Kidney glomerular epithelial cell (primary cell): ENCODE measurements at places on chromosomes 7 and 10.

DNA sequence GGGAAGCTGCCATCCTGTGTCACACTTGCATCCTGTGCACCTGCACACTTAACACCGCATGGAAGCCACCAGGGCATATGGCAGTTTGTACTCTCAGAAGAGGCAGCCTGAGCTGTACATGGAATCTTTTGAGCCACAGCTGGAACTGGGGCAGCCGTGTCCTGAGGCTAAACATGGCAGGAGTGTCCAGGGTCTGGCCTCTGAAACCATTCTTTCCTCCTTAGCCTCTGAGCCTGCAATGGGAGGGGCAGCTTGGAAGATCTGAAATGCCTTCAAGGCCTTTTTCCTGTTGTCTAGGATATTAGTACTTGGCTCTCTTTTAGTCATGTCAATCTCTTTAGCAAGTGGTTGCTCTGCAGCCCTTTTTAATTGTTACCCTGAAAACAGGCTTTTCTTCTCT lies 16.4 kb downstream of the PLCE1 start:
- DNase-seq = no peak

DNA sequence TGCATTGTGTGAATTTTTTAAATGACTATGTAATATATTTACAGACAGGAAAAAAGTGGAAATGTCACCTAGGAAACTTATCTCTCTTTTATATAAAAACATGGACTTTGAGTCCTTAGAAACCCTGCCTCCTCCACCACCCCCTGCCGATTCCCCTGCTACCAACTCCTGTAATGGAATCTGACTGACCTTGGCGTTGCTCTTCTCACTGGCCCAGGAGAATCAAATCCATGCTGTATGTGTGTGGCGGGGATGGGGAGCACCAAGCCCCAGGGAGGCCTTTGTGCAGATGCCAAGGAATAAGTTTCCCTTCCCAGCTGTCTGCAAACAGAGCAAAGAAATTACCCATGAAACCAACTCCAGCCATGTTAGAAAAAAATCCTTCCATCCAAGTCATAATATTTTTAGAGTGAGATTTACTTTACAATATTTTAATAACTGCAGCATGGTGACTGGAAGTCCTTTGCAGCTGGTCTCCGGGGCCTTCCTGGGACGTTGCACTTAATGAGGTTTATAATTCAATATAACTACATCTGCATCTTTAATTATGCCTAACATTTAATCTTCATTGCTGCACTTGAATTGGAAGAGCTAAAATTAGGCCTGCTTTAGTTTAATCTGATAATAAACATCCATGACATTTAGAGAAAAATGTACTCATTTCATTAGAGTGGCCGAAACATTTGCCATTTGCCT lies 111.4 kb upstream of the CACUL1 start:
- no peak for DNase-seq

GRCh38 chr10:122588381-122588780 lies 27.8 kb downstream of the DMBT1 start:
- DNase-seq = no peak

DNA sequence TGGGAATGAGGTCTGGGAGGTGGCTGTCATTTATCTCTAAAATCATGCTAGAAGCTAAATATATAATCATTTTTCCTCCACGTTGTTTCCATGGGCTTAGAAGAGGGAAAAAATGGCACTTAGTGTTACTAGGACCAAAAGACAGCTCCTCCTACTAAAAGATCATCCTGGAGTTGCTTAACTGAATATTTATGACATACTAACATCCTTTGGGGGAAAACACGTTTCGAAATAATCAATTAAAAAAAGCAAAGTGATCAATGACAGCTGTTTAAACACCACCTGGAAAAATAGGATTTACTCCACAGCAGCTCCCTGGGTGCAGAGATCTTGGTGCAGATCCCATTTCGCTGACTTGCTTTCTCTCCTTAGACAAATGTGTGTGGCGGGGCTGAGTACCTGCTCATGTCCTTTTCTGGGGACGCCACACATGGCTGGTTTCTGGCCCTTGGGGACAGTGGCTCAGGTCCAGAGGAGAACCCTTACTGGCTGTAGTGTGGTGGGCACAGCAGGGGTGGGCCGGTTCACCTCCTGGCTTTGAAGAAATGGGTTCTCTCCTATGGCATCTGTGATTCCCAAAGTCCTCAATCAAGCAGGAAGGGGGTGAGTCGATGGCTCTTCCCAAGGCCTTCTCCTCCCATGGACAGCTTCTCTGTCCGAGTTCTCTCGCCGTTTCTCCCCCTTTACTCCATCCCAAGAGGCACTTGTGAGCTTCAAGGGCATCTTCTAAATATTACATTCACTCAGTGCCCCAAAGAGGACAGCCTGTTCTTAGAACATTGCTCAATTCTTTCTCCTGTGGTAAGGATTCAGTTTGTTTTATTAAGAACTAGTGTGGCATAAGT lies 156.4 kb upstream of the KLF14 start:
- DNase-seq = no peak

DNA sequence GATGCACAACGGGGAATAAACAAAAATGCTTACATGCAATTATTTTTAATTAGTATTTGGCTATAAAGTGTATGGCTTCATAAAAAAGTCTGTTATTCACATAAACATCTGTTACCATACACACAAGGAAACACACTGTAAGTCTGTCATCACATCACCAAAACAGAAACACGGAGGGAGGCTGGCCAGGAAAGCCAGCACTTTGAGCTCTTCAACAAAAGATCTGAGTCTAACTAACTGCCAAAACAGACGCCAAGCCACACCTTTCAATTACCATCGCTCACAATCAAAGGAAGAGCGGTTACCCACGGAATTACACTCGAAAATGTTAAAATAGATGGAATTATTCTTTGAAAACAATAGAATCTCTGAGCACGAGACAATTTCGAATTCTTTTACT lies 49.2 kb upstream of the MGMT start:
- DNase-seq = no peak

DNA sequence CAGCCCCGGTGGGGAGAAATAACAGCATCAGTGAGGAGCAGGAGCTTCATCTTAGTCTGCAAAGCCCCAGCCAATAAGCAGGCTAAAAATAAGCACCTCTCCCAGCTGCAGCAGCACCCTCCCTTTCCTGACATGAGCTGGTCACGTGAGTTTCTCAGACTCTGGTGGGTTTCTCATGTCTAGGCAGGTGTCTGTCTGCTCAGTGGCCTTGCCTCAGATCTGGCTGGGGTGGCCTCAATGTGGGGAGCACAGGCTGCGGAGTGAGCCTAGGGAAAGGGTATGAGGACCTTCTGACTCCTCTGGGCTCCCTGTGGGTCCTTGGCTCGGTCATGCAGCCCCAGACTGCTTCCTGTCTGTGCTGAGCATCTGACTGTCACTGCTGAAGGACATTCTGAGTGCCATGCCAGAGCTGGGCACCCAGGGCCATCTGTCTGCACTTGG lies 81.6 kb upstream of the LRRC4 start:
- no peak for DNase-seq

GRCh38 chr7:42351316-42351935 lies 114.4 kb upstream of the GLI3 start:
- no peak for DNase-seq

GRCh38 chr7:23291957-23292560 lies 7.1 kb upstream of the MALSU1 start:
- no peak for DNase-seq

- no peak for DNase-seq
Measured at GRCh38 chr7:82700741-82701140, 257.2 kb upstream of the CACNA2D1 start.

- no peak for DNase-seq
Measured at GRCh38 chr10:47076949-47077361, 165.7 kb downstream of the PTPN20 start.

DNA sequence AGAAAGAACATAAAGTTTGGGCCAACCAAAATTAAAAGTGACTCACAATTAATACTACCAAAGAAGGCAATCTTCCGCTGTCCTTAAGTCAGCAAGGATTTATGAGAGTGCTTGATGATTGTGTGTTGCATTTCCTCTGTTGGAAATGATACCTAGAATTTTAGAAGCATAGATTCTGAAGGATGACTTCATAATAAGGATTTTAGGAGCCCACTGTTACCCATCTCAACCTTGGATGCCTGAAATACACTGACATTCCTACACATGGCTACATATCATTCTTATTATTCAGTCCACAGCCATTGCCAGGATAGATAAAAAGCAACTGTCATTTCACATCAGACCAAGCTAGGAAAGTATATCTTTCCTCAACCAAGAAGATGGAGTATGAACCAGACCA lies 823.8 kb downstream of the LRMDA start:
- no peak for DNase-seq

- no peak for DNase-seq
Measured at GRCh38 chr10:73247509-73248258, 629 bp upstream of the DNAJC9 start.

DNA sequence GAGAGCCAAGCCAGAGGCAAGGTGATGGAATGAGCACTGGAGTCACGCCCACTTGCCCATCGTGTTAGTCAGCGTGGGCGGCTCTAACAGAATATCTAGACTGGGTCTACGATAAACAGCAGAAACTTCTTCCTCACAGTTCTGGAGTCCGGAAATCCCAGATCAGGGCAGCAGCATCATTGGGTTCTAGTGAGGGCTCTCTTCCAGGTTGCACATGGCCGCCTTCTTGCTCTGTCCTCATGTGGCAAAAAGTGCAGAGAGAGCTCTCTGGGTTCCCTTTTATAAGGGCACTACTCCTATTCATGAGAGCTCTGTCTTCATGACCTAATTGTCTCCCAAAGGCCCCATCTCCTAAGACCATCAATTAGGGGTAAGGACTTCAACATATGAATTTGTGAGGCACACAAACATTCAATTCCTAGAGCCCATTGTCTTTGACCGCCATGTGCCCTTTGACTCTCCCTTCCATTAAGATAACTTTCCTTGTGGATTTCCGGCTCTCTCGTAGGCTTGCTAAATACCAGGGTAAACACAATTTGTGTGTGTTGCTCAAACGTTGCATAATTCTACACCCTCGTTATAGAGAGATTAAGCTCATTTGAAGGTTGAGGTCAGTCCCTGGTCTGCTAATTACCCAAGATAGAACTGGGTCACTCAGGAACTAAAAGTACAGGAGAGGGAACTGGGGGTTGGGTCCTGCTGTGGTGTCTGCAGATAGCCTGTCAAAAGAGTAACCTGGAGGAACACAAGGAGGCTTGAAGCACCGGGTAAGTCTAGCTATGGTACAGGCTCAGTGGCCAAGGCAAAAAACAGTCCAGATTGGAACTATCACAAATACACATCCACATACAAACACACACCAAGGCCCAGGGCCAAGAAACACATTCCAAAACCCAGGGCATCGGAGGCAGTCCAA lies 28.7 kb upstream of the USP6NL start:
- no peak for DNase-seq

DNA sequence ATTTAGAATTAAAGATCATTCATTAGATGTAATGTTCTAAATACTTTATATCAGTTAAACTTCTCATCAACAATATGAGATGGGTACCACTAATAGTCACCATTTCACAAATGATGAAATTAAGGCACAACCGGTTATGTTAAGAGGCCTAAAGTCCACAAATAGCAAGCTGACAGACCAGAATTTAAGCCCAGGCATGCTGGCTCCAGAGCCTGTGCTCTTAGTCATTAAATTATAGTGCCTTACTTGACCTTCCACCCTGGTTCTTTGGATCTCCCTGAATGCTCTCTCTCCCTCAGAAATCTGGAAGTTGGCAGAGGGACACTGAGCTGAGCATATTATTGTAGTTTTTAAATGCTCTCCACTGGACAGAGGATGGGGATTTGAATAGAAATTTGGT lies 3.6 kb downstream of the LIPN start:
- DNase-seq = no peak
